ENCODE measurements at places on chromosomes 12 and 14. TPM values are rescaled to one million over a fixed set of nuclear protein-coding genes. Genes with fewer than 3 reads are reported as not detected.
A peak's percentile ranks its signal among the peaks of the same experiment; 100 is the strongest.

DNA sequence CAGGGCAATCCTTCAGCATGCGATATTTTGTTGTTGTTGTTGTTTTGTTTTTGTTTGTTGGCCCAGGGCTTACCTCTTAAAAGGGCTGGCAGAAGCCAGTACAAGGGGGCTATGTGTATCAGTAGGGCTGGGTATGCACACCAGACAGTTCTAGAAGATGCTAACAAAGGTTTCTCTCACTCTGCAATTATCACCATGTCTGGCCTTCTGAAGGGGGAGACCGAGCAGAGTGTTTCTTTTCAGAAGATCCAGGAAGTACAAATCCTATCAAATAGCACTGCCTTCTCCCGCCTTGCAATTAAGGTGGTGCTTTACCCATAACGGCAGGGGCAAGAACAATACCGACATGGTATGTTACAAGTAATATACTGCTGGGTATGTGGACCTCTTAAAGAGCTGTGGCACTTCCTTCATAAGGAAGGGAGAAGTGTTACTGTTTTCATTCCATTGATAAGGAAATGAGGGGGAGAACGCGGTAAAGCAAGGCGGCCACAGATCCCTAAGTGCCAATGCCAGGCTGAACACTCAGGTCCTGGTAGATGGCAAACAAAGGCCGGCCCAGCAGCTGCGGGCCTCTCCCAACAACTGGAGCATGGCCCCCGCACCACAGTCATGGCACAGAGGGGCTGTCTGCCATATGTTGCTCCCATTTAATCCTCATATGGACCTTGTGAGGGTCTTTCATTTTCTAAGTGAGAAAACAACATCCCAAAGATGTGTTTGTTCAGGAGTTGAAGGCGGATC is 19.2 kb upstream of the CACNA2D4 start:
- ATAC-seq, result no peak

Gene SCN8A
- 0.69 TPM for total RNA-seq

DNA sequence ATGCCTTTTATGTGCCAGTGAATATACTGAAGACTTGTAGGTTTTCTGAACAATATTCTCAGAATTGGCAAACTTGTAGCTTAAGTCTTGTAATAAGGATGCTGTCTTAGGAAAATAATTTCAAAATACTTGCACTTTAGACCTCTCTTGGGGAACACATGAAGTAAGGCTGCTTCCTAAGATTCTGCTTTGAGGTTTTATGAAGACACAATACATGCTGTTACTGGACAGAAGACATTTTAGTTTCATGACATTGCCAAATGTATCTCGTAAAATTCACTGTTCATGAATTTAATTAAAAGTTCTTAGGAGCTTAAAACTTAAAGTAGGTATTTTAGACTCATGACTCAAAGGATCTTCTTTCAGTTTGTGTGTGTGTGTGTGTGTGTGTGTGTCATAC is 80.7 kb downstream of the RAD51B start:
- no peak for ATAC-seq

DNA sequence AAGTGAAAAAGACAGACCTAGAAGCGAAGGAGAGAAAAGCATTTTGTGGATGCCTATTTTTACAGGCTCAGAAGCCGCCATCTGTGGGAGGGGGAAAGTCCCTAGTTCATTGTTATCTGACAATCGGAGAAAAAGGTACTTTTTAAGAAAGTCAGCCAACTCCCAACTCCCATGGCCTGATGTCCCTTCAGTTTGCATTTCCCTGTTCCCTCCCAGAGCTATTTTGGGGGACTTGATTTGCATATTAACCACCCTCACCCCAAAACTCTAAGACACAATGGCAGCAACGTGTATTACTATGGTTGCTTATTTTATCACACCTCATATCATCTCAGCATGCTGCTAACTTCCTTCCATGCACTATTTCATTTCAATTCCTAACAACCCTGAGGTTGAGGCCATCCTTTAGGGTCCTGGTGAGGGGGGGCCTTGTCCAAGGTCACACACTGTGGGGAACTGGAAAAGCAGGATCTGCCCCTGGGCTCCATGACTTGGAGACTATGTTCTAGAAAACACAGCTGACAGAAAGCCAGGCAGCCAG is 18.7 kb downstream of the HVCN1 start:
- no peak for ATAC-seq

DNA sequence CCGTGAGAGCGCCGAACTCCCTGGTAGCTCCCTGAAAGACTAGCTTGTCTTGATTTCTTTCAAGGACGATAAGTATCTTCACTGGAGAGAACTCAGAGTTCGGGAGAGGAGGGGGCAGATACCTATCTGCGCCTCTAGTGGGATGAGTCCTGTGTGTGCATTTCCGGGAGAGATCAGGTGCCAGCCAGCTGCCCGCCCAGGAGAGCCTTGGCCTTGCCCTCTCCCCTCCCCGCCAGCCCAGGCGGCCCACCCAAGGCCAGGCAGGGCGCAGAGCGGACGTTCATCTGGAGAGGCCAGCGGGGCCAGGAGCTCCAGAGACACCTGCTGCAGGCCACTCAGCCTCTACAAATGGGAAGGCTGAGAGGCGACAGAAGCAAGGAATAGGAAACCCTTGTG is 1.0 kb downstream of the CD9 start:
- ATAC-seq, result no peak

DNA sequence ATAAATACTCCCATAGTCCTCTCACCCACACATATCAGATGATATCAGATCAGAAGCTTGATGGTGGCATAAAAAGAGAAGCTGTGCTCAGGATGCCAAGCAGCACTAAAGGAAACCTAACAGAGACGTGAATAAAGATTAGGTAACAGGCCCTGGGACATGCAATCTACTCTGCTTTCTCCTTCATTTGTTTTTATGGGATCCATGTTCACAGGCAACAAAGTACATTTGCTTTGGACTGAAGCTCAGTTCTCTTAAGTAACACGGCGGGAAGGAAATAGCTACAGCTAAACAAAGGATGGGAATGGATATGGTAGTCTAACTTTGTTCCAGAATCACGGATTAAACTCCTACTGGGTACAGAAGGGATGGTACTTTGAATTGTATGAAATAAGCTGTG is 119.5 kb downstream of the TTC7B start:
- ATAC-seq, result no peak

DNA sequence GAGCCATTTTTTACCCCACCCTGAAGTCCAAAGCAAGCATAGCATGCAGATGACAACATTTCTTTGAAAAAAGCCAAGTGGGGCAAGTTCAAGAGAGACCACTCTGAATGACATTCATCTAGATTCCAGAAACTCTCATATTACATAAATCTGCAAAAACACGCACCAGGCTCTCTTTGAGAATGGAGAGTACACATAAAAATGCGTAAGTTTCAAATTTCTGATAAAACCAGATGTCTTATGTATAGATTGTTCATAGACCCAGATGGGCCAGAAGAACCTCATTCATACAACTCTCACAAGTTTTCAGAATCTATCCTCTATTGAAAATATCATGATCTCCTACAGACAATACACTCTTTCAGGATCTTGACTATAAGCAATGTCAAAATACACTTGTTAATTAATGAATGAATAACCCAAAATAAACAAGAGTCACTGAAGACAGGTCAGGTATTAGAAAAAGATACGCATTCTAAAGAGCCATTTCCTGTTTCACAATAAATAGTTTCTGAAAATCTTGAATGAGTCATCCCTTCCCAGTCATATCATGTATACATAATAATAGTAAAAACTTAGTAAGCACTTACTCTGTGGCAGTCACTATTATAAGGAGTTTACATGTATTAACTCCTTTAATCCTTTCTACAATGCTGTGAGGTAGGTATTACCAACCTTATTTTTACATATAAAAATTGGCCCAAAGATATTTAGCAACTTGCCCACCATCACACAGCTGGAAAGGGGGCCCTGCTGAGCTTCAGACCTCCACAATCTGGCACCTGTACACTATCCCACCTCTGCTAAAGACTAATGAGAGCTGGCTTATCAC is 72.0 kb downstream of the PPP2R5E start:
- peak; percentile 61 for ATAC-seq

Gene RFLNA
- total RNA-seq, result 0.39 TPM

GRCh38 chr14:54137614-54137961 is 181.0 kb upstream of the BMP4 start:
- no peak for ATAC-seq

Gene SYNDIG1L
- 0.47 TPM for total RNA-seq

Gene BHLHE41
- total RNA-seq, result 21.6 TPM

Gene SMOC1
- 0.31 TPM for total RNA-seq

DNA sequence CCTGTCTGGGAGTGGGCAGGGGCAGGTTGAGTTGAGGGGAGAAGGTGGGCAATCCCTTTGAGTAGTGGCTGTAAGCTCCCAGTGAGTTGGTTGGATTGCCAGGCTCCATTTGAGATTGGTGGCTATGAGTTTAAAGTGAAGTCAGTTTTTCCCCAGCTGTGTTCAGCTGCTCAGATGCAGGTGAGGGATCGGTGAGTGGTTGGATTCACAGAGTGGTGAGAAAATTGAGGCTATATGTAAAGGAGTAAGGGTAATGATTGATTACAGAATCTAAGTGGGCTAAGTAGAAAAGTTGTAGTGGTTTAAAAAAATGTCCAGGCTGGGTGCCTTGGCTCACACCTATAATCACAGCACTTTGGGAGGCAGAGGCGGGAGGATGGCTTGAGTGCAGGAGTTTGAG is 68.6 kb downstream of the GLRX5 start:
- no peak for ATAC-seq

DNA sequence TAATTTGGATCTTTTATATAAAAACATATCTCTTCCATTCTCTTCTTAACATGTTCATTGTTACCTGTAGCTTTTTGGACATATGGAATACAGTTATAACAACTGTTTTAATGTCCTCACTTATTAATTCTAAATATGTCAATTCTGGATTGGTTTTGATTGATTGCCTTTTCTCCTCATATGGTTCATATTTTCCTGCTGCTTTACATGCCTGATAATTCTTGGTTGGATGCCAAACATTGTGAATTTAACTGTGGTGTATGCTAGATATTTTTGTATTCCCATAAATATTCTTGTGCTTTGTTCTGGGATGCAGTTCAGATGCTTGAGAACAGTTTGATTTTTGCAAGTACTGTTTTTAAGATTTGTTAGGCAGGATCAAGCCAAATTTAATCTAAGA is 10.8 kb downstream of the C14orf132 start:
- no peak for ATAC-seq

DNA sequence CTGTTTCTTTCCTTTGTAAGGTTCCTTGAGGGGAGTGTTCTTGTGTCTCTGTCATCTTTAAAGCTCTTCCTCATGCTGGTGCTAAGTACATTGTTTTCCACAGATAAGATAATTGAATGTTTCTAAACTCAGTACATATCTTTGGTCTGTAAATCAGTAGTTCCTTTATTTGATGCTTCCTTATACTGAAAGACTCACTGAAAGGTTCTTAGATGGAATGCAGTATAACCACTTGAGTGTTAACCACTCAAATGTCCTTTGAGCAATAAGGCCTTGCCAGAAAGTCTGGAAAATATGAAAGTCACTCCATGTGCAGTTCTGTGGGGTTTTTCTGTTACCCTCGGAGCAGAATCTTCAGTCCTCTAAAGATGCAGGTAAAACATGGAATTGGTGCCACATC is 23.0 kb upstream of the RNU6-8 start:
- ATAC-seq, result no peak
